ENCODE measurements at places on chromosomes 1 and 21. TPM values are rescaled to one million over a fixed set of nuclear protein-coding genes. Genes with fewer than 3 reads are reported as not detected.

Gene RGS16
- total RNA-seq: 1.5 TPM

DNA sequence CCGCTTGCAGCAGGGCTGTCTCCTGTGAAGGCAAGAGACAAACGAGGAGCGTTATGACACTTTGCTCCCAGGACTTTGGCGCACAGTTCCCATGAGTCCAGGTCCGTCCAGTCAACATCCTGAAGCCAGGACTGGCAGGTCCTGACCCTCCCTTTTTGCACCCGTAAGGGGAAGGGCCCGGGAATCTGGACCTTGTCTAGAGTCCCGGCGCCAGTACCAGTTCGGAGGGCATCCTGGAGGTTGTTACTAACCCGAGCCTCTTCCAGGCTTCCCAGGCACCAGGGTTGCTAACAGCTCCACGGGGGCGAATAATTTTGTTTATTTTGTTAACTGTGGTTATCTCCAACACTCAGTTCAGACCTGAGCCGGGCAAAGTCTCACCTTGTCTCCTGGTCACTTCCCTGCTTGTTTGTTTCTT lies 682 bp upstream of the RWDD3 start:
- DNase-seq: peak; percentile 10

GRCh38 chr1:3402258-3403010 lies 52.0 kb upstream of the ARHGEF16 start:
- DNase-seq: no peak

DNA sequence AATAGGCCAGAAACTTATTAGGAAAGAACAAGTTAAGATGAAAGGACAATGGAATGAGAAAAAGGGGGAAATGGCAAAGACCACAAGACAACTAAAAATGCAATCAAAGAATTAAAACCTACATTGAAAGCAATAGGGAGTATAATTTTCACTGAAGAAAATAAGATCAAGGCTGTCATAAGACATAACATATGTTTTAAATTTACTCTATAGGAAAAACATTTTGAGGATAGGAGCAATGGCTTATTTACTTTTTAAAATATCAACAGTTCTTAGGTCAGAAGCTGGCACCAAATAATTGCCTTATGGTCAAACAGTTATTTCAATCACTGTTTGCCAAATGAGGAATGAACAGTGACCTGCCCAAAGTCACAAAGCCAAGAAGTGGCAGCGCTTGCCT lies 171.2 kb upstream of the HOOK1 start:
- no peak for DNase-seq

- DNase-seq: no peak
Measured at GRCh38 chr1:220750131-220750515, 2.0 kb downstream of the MTARC2 start.

DNA sequence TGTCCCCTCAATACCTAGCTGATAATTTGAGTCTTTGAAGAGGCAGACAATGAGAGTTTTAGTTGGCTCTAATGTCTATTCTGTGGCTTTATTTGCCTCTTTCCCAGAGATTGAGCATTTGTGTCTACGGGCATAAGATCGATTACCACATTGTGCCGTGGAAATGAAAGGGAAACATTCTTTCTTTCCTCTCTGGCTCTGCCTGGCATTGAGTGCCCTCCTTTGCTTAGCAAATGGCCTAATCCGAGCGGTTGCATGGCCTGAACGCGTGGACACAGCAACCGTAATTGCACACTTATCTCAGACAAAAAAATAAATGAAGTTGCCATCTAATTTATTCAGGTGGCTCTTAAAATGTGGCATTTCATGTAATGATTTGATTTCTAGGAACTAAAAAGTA lies 247.9 kb downstream of the ADGRL2 start:
- no peak for DNase-seq
